ENCODE measurements at places on chromosomes 11 and 22.
A peak's percentile ranks its signal among the peaks of the same experiment; 100 is the strongest.

GRCh38 chr11:68582416-68583040 is 101.8 kb upstream of the GAL start:
- DNase-seq = peak; percentile 69

DNA sequence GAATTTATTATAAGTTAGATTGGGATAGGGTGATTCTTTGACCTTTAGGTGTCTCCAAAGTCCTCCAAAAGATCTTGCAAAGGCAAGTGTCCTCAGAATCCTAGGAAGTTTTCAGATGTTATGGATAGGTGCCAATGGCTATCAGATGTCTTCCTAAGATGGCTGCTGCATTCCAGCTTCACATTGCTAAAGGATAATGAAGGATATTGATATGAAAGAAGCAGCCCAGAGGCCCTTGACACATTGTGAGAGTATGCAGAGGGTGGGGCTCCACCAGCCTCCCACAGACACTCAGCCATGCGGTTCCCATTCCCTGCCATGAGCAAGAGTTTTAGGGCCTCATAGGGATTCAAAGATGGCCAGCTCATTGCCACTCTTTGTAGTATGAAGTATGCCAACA is 22.3 kb upstream of the GLYATL2 start:
- no peak for DNase-seq

GRCh38 chr22:20857247-20857643 is 1.4 kb downstream of the PI4KA start:
- DNase-seq = no peak

GRCh38 chr11:33388793-33389525 is 131.8 kb downstream of the HIPK3 start:
- DNase-seq = no peak

GRCh38 chr11:70108250-70108649 is 30.1 kb downstream of the ANO1 start:
- no peak for DNase-seq

DNA sequence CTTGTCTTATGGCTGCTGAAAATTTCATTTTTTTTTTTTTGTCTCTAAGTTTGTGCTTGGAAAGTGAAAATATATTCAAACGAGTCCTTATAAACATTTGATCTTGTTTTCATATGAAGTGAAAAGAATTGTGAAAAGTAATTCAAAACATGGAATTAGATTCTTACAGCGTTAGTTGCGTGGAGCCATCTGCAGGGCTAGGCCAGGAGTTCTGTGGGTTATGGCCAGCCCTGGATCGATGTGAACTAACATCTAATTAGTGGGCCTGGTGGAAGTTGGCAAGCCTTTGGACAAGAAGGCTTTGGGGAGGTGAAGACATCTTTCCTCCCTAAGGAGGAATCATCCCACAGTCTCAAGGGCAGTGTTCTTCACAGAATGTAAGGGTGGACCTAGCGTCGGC is 37.2 kb downstream of the PARVA start:
- no peak for DNase-seq

GRCh38 chr11:123238297-123238696 is 43.2 kb upstream of the CLMP start:
- no peak for DNase-seq

GRCh38 chr11:64879244-64879900 is 951 bp upstream of the EHD1 start:
- no peak for DNase-seq

- no peak for DNase-seq
Measured at GRCh38 chr11:105589346-105589745, 20.5 kb upstream of the GRIA4 start.

DNA sequence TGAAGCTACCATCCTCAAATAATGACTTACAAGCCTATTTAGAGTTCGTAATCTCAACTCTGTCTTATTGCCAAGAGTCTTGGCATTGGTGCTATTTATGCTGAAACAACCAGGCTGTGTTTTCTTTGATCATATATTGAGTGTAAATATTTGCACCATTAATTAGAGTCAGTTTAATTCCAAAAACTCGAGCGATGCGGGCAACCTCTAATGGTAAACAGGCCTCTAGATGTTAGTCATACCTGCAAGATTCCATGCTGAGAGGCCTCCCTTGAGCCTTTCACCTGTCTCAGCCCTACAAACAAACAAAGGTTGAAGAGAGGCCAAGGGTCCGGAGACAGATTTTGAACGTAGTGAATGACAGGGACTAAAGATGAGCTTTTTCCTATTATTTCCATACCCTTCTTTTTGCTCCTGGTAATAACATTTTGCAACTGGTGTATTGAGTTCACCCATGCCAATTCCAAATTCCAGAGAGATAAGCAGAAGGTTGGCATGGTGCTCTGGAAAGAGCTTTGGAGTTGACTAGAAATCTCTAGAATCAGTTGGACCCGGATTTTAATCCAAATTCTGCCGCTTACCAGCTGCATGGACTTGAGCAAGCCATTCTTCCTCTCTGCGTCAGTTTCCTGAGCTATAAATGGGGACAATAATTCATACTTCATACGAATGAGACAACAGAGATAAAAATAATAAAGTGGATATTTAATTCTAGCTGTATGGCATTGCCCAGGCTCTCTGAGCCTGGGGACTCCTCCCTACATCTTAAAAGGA is 99.1 kb upstream of the ANO1 start:
- no peak for DNase-seq

DNA sequence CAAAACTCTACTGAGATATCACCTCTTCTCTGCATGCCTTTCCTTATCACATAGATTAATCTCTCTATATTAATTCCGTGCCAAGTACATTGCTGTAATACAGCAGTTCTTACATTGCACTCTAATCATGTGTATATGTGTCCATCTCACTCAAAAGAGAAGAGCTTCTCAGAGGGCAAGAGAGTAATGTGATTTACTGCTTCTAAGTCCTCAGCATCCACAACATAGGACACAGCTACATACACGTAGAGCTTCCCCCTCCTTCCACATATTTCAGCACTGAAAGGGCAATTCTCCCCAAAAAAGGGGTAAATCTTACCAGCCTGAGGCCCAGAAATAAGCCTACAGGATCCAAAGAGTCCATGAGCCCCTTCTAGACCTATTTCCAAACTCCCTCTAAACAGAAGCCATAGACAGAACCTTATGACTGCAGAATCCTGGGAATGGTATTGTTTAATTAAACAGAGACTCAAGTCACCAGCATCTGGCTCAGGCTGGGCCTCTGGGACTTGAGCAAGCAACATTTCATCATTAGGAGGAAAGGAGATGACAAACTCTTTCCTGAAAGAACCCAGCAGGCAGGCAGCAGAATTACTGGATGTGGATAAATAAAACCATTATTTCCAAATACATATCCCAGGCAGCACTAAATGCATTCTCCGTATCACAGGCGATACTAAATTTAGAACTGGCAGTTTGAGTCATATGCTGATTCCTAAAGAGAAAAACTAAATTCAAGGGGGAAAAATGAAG is 87.2 kb downstream of the KCNC1 start:
- peak; percentile 56 for DNase-seq

- no peak for DNase-seq
Measured at GRCh38 chr11:66343176-66343575, 1.7 kb downstream of the BRMS1 start.

DNA sequence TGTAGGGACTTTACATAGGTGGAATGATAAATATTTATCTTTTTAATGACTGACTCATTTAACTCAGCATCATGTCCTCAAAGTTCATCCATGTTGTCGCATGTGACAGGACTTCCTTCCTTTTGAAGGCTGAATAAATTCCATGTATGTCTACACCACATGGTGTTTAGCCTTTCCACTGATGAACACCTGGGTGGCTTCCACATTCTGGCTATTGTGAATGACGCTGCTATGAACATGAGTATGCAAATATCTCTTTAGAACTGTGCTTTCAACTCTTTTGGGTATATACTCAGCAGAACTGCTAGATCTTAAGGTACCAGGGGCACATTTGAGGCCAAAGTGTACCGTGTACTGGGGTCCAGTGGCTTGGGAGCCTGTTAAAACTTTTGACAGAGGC is 24.1 kb downstream of the LARGE1 start:
- DNase-seq = no peak

All from COLO829 (cell line).